NCI-H2171 treated with DMSO at 0.1 percent for 48 hours (cell line): ENCODE measurements at places on chromosomes 6 and 20.

- no peak for DNase-seq
Measured at GRCh38 chr6:144697369-144697760, 412.2 kb downstream of the UTRN start.

- no peak for DNase-seq
Measured at GRCh38 chr6:40253420-40253819, 319.2 kb upstream of the MOCS1 start.

DNA sequence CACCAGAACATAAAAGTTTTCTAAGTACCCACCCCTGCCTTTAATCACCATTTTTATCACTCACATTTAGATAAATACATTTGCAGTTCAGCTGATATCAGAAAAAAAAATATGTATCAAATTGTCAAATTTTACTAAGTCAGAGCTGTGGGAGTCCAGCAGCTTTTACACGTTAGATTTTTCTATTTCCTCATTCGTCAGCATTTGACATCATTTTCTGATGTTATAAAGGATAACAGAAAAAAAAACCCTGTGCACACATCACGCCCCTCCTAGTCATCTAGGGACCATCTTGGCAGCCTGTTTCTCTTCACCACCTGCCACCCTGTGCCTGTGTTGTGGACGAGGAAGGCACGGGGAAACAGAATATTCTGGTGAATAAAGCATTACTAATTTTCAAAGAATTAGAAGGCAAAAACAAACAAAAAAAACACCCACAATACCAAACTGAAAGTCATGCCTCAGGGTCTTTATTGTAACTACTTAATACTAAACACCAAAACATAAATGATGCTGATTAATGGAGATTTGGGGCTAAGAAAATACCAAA is 12.4 kb downstream of the B4GALT5 start:
- peak; percentile 98 for DNase-seq

DNA sequence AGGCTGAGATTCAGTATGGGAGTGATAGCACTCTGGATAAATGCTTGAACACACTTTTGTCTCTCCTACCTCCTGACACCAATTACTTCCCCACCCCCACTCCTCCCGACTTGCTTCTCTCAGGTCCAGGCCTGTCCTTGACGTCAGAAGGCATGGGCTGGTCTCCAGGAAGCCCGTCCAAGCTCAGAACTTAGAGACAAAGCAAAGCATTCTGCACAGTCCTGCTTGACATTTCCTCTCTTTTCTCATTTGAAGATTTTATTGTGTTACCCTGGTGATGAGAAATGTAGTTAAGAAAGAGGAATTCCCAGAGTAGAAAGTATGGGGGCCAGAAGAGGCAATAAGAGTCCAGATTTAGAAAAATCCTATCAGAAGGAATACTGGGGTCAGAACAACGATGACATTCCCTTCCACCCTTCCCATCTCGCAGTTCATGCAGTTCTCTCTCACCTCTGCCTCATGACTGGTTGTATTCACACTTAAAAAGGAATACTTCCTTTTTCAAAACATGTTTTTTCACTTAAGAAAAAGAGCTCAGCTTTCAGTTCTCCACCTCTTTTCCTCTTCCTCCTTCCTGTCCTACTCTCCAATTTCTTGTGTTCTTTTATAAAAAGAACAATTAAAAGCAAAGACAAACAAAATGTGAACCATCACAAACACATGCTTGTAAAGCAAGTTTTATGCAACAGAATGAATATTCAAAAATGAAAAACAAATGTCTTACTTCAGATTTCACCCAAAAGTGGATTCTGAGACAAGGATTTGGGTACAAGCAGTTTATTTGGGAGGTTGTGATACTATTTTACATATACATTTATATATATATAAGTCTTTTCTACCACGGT is 18.5 kb upstream of the FAM184A start:
- no peak for DNase-seq

DNA sequence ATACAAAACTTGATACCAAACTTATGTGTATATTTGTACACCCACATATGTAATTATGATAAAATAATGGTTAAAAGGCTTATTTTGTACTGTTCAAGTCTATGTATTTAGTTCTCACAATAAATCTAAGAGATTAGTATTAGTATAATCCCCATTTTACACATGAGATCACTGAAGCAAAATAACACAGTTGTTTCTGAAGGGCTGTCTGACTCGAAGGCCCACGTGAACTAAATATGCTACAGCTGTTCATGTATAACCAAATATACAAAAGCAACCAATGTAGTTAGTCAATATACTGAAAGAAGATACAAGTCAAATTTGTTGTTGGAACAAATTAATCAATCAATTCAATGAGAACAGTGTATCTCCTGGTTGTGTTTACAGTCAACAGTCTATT is 959.2 kb downstream of the EPHA7 start:
- DNase-seq = no peak

- DNase-seq = no peak
Measured at GRCh38 chr6:51477711-51478311, 609.6 kb downstream of the PKHD1 start.

GRCh38 chr6:82259389-82259788 is 11.8 kb upstream of the IBTK start:
- DNase-seq = no peak

GRCh38 chr6:47162793-47163192 is 120.7 kb upstream of the ADGRF1 start:
- no peak for DNase-seq

DNA sequence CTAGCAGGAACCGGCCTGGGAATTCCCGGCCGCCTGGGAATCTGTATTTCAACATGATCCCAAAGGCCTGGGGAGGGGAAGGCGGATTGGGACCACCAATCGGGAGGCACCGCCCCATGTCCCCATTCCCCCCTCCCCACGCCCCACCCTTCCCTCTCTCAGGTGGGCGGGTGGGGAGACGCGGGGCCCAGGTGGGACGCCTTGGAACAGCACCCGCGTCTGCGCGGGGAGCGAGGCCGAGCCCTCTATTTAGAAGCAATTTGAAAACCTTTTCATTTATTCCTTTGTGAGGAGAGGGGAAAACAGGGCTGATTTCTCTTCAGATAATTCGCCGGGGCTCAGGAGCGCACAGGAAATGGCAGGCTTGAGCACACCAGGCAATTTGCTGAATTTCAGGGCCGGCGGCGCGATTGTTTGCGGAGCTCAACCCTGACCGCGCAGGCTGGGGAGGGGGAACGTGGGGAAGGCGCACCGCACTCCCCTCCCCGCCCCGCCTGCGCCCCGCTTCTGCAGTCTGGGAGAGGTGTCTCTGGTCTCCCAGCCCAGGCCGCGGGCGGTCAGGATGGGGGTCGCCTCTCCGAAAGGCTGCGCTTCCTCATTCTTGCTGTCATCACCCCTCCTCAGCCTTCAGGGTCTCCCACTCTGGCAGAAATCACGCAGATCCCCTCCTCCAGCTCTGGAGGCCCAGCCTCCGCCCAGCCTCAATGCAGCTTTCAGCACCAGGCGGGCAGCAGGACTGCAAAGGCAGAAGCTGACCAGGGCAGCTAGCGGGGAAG is 170.0 kb downstream of the GRM4 start:
- no peak for DNase-seq

GRCh38 chr6:1028723-1029122 is 283.2 kb upstream of the FOXQ1 start:
- DNase-seq = no peak

DNA sequence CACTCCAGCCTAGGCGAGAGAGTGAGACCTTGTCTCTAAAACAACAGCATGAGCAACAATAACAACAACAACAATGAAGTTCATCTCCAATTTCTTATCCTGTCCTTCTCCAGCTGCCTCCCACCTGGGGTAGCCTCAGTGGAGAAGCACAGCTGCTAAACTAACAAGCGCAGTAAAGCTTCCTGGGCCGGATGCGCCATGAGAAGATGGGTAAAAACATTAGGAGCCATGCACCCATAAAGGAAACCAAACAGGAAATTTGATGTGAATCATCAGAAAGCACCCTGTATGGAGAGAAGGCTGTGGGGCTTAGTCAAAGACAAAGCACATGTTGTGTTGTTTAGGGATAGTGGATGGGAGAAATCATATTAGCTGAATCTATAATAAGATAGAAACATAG is 61.1 kb upstream of the CCN6 start:
- peak; percentile 51 for DNase-seq

GRCh38 chr20:10524643-10525042 is 89.5 kb downstream of the SLX4IP start:
- DNase-seq = no peak

GRCh38 chr6:54629131-54629530 is 217.4 kb upstream of the FAM83B start:
- no peak for DNase-seq

DNA sequence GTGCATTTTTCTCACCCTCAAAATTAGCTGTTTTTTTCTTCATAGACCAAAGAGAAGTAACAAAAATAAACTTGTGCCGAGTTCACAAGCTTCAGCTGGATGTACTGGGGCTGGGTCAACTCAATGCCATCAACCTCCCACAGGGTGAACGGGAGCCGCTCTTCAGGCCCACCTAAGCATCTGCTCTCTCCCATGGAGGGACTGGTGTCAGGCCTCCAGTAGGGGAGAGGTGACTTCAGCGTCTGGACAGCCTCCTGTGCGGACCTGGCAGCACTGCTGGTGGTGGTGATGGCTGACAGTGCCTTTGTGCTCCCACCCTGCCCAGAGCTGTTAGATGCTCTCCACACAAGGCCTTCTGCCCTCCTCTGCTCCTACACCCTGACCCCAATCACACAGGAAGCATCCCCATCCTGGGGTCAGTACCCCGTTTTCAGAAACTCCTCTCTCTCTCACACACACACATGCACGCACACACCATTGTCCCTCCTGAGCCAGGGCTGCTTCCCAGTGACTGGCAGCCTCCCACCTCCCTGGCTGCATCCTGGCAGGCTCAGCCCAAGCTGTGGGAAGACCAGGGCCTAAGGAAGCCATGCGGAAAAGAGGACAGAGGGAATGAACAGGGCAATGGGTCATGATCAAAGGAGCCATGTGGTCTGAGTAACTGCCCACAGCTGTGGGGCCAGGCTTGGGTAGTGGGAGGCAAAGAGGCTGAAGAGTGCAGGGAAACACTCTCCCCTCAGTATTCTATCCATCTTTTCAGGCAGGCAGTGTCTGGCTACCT is 17.7 kb downstream of the CST8 start:
- no peak for DNase-seq

GRCh38 chr6:84003654-84004053 is 29.9 kb upstream of the MRAP2 start:
- DNase-seq = no peak

DNA sequence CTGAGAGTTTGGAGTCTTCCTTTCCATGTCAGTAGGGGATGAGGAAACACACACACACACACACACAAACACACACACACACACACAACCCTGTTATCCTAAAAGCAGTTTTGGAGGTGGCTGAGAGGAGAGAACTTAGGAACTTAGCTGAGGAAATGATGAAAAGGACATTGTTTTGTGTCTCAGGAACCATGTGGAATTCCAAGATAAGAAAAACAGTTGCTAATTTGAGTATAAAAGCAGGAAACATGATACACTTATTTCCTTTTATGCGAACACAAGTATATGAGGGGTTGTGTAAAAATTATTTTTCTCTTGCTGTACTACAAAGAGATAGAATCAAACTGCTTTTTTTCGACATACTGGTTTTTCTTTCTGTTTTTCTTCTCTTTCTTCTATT is at the start of gene MYCT1:
MYCT1 (plus strand) TSS at position 264 of the 400 bp plus-strand sequence; CDS start at position 270, 6 bp downstream.
- no peak for DNase-seq

GRCh38 chr6:11152581-11152980 is 41.1 kb upstream of the ERVFRD-1 start:
- no peak for DNase-seq
